ENCODE measurements at places on chromosomes 16 and 17.
A peak's percentile ranks its signal among the peaks of the same experiment; 100 is the strongest.

DNA sequence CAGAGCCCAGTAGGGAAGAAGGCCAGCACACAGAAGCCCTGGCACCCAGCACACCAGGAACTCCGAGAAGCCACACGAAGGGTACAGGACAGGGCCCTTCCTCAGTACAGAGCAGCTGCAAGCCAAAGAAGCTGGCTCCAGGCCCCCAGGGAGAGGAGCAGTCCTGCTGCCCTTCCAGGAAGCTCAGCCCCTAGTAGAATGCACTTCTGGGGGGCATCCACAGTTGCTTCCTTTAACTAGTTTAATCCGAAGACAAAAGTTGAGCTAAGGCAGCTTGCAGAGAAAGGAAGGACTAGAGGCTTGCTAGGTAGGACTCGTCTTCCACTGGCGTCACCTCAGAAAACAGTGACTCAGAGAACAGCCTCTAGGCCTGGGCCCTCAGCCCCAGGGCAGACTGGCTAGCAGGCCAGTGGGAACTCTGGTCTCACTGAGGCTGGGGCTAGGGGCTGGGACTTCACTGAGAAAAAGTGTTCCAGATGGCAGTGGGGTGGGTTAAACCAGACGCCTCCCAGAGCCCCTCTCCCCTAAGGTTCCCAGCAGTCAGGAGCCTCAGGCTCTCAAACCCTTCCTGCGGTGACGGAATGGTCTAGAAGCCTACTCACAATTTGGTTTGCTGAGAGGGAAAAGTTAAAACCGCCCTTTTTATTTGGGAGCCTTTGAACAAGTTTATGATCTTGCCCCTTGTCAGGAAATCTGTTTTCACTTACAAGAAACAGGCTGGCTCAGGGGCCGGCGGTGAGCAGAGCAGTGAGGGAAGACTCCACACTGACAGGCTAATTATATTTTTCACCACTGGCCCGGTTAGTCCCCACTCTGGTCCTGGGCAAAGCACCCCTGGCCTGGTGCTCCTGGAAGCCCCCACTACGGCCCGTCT is 41.4 kb downstream of the ACTG1 start:
- DNase-seq: no peak

GRCh38 chr16:85086347-85087291 is 25.7 kb downstream of the CIBAR2 start:
- peak; percentile 54 for DNase-seq

DNA sequence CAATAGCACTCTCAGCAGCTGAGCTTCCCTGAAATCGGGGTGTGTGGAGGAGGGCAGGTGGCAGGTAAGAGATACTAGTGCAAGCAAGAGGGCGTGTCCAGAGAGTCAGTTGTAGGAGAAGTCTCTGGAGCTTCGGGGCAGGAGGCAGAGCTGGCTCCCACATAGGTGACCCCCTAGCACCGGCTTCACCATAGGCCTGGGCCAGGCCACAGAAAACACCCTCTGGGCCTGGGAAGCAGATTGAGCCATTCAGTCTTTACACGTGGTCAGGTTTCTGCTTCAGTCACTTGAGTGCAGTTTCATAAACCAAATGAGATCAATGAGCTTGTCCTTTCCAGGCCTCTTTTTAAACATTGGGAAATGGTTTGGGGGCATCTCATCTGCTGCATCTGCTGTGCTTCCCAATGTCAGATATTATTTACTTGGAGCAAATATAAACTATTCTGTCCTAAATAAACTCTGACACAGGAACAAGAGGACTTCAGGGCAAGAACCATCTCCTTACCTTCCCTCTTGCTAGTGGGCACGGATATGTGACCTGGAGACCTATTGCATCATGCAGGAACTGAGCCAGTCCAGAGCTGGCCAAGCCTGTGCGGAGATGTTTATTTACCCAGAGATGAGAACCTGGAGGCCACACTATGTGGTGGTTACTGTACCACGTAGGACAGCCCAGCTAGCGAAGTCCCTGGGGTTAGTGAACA is 16.1 kb downstream of the CCR7 start:
- peak; percentile 88 for DNase-seq

DNA sequence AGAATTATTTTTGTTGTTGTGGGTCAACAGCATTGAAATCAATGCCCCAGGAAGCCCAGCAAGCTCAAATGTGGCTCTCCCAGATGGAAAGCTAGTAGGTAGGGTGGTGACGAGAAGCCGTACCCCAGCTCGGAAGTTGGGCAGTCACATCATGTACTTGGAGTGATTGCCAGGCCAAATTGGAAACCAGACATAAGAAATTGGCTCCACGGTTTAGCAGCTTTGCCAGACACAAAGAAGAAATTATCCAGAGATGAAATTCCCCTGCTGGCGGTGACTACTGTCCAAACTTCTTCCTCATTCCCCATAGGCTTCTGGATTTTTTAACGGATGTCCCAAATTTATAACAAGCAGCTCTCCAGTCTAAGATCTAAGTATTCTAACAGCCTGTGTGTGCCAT is 95.9 kb downstream of the OR1D5 start:
- DNase-seq: no peak

DNA sequence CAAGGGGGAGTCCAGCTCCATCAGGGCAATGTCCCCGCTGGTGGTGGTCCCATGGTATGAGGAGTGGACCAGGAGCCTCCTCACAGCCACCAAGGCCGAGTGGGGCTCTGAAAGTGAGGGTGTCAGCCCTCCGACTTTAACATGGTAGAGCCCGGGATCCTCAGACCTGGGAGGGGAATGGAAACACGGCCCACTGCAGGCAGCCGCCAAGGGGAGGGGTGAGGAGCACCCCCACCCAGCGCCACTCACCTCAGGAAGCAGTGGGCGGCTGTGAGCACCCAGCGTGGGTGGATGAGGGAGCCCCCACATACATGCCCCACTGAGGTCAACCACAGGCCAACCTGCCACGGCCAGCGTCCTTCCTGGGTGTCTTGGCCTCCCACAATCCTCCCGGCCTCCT is 10.8 kb downstream of the ZG16B start:
- no peak for DNase-seq

GRCh38 chr17:74244548-74244947 is 29.5 kb upstream of the DNAI2 start:
- no peak for DNase-seq

DNA sequence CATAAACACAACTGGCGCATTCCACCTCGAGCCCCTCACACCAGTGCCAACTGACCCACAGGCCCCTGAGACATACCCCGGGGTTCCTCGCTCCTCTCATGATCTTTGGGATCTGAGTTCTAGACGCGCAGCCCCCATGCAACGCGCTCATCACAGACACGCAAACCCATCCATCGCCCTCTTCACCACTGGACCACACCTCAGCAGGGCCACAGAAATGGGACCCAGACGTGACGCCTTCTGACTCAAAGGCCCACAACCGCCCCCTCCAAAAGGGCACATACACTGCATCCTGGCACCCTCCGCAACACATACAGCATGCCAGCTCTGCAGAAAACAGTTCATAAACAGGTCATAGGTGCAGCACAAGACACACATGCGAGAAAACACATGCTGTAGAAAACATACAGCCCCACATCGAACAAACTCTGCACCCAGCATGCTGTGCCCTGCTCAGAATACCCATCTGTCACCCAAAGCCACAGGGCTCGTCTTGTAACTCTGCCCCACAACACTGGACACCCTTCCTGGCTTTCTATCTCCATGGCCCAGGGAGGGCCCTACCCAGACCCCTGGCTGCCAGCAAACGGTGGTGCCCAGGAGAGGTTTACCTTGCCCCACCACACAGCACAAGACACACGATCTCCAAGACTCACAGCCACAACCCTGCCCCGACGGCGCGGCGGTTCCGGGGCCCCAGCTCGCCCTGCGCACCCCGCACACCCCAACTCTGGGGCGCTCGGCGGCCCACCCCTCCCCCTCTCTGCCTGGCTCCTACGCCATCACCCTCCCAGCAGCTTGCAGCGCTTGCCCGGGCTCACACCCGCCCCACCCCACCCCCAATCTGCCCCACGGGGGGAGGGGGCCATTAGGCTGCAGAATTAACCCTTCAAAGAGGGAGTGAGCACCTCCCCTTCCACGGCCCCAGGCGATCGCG is 887 bp downstream of the ZBTB4 start:
- DNase-seq: no peak

GRCh38 chr17:78125138-78125913 is 3.2 kb downstream of the TMC6 start:
- DNase-seq: no peak

GRCh38 chr17:15998031-15998562 is 1.4 kb downstream of the ZSWIM7 start:
- DNase-seq: no peak

GRCh38 chr16:75293772-75294171 is 42.3 kb upstream of the BCAR1 start:
- DNase-seq: no peak

- DNase-seq: no peak
These were observed 8.9 kb downstream of the SPG7 start for GRCh38 chr16:89517128-89517527.

DNA sequence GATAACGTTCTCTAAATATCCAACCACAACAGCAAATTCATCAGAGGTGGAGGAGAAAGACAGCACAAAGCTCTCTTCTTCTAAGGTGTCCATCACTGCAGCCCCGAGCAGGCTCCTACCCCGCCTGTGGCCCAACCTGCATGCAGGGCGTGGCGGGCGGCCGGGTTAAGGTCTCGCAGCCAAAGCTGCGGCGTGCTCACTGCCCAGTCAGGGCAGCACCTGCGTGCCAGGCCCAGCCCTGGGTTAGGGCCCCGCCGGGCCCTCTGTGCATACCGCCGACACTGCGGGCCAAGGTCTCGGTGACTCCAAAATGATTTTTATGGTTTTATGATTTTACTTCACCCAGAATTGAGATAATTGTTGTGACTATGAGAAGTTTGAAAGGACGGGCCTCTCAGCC is 57.8 kb downstream of the FOXK2 start:
- no peak for DNase-seq

GRCh38 chr16:66115373-66115772 is 251.1 kb upstream of the CDH5 start:
- no peak for DNase-seq

- DNase-seq: no peak
These were observed 22.9 kb downstream of the MMD start for GRCh38 chr17:55398689-55399088.

- no peak for DNase-seq
These were observed 105.2 kb downstream of the CLEC16A start for GRCh38 chr16:11049396-11050059.

DNA sequence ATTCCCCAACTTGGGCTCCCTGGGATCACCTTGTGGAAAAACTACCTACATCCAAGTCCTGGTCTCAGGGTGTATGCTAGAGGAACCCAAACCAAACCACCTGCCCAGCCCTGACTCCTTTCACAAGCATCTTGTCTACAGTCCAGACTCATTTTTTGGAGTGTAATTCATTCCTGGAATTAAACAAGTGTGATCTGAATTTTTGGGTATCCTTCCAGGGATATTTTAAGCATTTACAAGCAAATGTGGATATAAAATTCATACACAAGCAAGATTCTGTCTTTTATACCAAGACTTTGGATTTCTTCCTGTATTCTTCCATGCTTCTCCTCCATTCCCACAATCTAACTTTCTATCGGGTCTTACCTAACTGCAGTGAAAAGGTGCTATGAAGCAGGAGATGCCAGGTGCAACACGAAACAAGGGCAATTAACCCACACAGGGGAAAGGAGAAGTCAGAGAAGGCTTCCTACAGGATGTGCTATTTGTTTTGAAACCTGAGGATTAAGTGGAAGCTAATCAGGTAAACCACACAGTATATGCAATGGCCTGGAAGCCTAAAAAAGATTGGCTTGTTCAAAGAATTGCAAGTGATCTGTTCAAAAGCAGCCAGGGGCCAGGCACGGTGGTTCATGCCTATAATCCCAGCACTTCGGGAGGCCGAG is 417.2 kb upstream of the C16orf82 start:
- DNase-seq: no peak

DNA sequence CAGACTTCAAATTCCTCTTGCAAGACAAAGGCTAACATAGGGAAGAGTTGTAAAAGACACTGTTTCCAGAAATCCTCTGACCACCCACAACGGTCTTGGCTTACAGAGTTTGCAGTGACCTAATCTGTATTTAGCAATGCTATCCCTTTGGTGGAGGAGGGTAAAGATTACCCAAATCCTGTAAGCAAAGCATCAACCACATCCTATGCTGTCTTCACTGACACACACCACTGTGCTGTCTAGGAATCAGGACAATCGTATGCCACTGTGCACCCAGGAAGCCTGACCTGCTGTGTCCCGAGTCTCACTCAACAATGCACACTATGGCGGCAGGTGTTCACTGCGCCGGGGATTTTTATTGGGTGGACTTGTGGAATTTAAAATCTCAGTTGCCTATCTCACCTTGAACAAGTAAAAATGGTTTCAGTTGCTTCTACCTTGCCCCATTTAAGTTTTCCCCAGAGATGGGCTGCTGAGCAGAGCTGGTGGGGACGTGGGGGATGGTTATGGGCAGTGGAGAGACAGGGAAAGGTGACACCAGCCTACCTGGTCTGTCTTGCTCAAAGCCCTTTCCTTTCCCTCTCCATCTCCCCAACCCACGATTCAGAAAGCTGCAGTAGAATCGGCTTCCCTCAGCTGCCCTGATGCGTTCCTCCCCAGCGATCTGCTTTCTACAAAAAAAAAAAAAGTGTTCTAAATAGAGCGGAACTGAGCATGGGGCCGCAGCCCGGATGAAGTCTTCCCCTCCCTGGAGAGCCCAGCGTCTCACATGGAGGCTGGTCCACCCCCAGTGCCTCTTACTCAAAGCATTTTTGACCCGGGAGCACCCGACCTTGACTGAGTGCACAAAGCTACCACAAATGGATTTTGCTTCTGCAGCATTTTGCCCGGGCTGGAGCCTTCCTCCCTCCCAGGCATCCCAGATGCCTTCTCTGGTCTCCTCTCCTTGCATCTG is 271.5 kb downstream of the SOX9 start:
- DNase-seq: peak; percentile 57

- no peak for DNase-seq
These were observed 2.7 kb downstream of the WDR45B start for GRCh38 chr17:82645516-82645915.

DNA sequence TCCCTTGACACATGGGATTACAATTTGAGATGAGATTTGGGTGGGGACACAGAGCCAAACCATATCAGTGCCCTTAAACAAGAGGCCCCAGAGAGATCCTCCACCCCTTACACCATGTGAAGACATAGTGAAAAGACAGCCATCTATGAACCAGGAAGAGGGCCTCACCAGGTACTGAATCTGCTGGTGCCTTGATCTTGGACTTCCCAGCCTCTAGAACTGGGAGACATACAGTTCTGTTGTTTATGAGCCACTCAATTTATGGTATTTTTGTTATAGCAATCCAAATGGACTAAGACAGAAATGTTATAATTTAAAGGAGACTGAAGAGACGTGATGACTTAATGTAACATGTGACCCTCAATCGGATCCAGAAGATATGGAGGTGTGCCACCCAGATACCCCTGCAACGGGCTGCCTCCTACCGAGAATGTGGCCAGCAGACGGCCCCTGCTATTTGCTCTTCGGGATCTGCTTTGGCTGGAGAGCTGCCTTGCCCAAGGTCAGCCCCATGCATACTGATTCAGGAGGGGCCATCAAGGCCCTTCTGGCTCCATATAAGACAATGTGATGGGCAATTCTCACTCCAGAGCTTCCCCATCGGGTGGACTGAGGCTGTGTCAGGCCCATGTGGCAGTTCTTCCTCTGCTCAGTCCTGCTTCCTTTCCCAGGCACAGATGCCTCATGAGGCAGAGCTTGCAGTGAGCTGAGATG is 80.6 kb downstream of the NETO2 start:
- DNase-seq: no peak

GRCh38 chr16:58114827-58115825 is 14.1 kb downstream of the CFAP20 start:
- DNase-seq: peak; percentile 77
